CD4-positive, alpha-beta T cell treated with Interleukin-1 beta for 1 hour (primary cell): ENCODE measurements at places on chromosomes 7 and 10.

- no peak for DNase-seq
Measured at GRCh38 chr10:122812751-122813150, 32.9 kb downstream of the CUZD1 start.

- DNase-seq, result no peak
Measured at GRCh38 chr7:119197877-119198527, 973.5 kb downstream of the ANKRD7 start.

- peak; percentile 67 for DNase-seq
Measured at GRCh38 chr7:3065724-3066143, 22.1 kb upstream of the CARD11 start.

- DNase-seq, result no peak
Measured at GRCh38 chr7:17787257-17787656, 153.0 kb downstream of the SNX13 start.

GRCh38 chr10:128710798-128711183 lies 584.6 kb upstream of the MKI67 start:
- DNase-seq, result no peak

DNA sequence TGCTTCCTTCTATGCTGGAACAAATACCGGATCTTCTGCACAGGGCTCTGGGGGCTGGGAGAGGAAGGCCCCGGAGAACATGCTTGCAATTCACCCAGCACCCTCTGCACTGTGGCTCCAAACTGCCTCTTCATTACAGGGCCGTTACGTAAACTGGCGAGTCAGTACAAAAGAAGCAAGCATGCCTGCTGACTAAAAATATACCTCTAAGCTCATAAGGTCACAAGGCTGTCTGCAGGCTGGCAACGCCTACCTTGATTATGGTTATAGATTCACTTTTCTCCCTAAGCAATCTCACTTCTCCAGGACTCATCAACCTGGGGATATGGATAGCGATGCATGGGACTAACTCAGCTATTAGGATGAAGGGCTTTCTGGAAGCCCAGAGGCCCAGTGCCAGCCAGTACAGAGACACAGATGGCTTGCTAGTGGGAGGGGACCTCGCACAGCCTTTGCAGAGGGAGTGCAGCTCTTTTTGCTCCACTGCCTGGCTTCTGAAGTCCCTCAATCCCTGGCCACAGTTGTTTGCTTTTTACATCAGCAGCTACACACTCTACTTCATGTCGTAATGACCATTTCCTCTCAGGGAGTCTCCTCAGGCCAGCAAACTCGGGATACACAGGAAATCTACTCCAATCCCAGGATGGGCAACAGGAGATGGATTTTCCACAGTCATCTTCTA lies 96.1 kb downstream of the SH3PXD2A start:
- DNase-seq, result no peak

DNA sequence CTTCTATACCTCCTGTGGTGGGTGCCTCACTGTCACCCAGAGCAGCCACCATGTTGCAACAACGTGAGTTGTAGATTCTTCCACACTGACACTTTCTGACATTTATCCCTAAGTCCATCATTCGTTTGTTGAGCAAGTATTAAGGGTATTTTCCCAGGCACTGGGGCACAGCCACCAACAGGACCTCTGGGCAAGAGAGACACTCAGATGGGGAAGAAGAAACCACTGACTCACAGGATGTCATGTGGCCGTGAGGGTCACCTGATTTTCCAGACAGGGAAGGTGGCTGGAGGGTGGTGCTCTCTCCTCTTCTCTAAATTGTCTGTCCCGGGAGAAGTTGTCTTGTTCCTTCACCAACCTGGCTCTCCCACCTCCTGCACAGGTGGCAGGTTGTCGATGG lies 51.7 kb upstream of the PPIF start:
- DNase-seq, result no peak

DNA sequence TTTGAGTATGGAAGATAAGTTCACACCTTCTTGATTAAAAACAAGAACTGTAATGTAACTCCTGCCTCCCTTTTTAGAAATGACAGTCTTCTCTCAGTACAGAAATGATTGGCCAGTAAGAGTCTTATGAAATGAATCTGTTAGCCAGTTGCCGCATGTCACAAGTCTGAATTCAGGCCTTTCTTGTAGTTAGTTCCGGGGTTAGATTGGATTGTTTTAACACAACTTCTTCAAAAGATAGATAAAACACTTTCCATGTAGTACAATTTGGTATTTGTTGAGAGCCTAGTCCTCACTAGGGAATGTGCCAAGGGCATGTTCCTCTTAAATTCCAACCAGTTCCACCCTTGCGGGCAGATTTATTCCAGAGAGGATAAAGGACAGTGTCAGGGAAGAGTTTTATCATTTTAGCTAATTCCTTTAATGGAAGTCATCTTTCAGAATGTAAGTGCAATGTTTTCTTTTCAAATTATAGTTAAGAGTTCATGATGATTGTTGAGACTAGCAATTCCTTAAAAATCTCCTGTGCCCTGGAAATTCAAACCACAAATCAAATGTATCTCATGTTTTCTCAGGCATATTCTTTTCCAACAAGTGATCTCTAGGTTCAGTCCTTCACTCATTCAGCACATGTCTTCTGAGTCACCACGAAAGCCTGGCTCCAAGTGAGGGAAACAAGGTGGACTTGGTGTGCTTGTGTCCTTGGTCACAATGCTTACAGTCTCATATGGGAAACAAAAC lies 4.1 kb downstream of the FHIP2A start:
- no peak for DNase-seq

DNA sequence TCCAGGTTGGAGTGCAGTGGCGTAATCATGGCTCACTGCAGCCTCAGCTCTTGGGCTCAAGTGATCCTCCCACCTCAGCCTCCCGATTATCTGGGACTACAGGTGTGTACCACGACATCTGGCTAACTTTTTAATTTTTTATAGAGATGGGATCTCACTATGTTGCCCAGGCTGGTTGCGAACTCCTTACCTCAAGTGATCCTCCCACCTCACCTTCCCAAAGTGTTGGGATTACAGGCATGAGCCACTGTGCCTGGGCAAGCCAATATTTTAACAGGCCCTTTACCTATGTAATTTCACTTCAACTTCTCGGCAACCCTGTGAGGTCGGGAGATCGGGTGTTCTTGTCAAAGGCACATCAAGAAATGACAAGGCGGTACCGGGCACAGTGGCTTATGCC lies 146.3 kb downstream of the CUX1 start:
- no peak for DNase-seq

DNA sequence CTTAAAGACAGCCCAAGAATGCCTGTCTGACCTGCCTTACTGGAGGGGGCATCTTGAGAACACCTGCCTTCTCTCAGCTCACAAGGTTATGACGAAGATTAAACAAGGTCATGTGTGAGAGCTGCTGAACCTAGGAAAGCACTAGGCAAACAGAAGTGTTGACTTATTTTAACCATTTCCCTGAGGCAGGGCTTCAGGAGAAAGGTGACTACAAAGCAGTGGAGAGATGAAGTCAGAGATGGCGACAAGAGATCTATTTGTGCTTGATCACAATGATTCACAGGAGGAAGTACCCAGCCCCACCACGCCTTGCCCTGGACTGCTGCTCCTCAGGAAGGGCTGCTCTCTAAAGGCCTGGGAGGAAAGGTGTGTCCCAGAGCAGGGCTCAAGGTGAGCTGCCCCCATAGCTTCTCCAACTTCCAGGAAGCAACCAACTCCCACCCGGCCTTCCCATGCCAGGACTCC lies 27.8 kb downstream of the STN1 start:
- DNase-seq, result no peak

GRCh38 chr7:131143869-131144268 lies 183.8 kb upstream of the MKLN1 start:
- DNase-seq, result no peak

- DNase-seq, result no peak
Measured at GRCh38 chr7:134721171-134721570, 58.3 kb upstream of the CALD1 start.

DNA sequence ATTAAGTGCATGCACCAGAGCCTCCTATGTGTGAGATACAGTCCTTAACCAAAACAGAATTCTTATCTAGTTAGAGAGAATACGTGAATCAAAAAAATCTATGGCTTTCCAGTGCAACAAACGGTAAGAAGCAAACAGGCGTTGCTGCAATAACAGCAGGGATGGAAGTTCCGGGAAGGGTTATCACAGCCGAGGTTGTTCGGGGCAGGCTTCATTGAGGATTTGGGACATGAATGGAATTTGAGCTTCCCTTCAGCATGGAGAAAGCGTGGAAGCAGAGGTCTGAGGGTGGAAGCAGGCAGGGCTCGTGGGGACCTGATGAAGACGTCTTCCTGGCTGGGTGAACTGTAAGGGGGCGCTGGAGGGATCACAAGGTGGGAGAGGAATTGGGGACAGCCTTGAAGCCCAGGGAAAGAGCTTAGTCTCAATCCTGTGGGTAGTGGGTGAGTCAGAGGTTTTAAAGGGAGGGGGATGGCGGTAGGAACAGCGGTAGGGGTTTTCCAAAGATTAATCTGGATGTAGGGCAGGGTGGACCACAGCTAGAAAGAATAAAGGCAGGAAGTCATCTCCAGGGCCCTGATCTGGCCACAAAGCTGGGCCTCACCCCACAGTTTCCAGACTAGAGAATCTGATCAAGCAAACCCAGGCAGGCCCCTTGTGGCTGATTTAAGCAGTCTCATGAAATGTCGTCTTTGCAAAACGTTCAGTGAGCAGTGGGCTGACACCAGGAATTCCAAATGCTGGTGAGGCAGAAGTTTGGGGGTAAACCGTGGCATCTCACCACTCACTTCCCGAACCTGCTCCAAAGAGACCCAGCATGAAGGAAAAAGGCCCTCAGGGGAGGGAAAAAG lies 65.1 kb downstream of the CALML3 start:
- DNase-seq, result no peak

GRCh38 chr7:30173058-30173897 lies 38.5 kb downstream of the MTURN start:
- no peak for DNase-seq
